ENCODE measurements at places on chromosomes 5 and 9.

- DNase-seq, result no peak
These were observed 23.4 kb upstream of the FAT2 start for GRCh38 chr5:151614565-151614964.

- no peak for DNase-seq
These were observed 3.5 kb downstream of the PANK3 start for GRCh38 chr5:168575391-168576372.

DNA sequence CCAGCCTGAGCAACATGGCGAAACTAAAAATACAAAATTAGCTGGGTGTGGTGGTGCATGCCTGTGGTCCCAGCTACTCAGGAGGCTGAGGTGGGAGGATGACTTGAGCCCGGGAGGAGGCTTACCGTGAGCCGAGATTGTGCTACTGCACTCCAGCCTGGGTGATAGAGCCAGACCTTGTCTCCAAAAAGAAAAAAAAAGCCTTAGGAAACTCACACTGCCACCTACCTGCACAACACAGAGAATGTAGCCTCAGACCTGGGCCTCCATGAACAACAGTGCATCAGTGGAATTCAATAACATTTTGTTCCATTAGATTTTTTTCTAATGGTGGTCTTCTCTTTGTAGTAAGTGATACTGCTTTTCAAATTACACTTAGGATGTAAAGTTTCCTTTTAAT, 63.8 kb upstream of the RARS1 start:
- DNase-seq, result no peak

DNA sequence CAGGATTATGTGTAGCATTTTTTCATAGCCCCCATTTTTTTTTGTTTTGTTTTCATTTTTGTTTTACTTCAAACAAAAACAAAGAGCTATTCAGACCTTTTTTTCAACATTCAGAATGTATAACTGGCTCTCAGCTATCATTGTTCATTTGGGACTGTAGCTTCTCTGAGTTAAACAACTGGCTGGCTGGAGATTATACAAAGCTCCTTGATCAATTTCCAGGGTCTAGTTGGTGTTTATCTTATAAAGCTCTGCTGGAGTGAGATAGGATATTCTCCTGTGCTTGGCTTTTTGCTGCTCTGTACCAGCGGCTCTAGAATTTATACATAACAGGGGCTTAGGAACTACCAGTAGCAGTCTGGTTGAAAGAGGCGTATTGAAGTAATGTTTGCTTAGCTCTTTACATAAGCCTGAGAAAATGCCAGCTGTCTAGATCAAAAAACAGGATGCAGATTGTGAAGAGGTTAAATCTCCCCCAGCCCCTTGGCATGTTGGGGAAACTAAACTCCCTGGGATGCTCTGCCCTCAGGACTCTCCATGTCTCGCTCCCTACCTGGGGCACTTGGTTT, 15.2 kb downstream of the GARNL3 start:
- DNase-seq, result no peak

GRCh38 chr9:98774746-98775145, 21.6 kb downstream of the ANKS6 start:
- no peak for DNase-seq

GRCh38 chr5:82384034-82384750, 106.0 kb upstream of the RPS23 start:
- no peak for DNase-seq

DNA sequence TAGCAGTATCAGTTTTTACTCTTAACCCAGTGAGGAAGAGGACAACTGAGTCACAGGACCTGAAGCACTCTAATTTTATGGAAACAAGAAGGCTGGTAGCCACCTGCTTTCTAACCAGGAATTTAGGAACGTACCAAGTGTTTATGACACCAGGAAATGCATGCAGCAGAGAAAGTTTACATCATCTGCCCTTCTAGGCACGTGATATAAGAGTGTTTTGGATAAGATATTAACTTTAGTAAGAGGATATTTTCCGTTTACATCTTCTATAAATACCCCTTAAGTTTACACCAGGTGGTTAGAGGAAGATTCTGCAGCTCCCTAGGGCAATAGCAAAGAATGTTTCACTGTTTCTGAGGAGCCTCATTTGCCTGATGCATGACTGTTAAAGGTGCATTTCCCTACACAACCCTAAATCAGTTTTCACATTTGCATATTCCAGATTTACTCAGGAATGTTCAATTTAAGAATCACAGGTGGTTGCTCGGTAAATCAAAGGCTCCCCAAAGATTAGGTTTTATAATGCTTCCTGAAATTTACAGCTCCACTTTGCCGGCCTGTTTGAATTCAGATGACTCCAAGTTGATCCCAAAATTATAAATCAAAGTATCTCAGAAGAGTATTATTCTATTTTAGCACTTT, 1.8 kb downstream of the TSC1 start:
- DNase-seq, result no peak

- DNase-seq, result no peak
These were observed 242.5 kb downstream of the PBX3 start for GRCh38 chr9:125989524-125990180.

GRCh38 chr5:140356853-140357725, 2.9 kb upstream of the SLC4A9 start:
- DNase-seq, result no peak

DNA sequence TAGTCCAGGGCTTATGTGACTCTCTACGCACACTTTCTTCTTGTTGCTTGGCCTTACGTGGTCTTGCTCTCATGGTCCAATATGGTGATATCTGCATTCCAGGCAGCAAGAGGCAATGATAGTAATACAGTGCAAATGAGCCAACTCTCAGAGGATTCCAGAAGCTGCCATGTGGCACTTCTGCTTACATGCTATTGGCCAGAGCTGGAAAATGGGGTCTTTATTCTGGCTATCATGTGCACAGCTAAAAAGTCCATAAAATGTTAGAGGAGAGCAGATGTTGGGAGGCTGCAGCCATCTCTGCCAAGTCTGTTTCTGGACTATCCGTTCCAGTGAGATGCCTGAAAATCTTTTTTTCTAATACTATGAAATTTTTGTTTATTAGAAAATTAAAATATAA, 2.9 kb upstream of the SEPTIN8 start:
- no peak for DNase-seq

DNA sequence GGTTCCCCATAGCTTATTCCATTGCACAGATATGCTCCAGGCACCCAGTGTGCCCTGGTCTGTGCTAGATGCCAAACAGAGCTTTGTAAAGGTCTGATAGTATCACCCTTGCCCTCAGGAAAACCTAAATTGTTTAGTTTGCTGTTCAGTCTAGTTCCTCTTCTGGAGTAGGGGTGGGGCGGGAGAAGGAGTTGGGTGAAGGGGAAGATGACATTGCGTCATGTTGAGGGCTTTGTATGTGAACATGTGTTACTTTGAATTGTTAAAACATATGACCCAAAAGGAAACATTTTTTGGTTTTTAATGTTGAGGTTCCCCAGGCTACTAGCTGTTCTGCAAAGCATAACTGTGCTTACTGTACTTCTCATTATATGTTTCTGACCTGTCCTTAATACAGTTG, 40.6 kb downstream of the HACD4 start:
- DNase-seq, result no peak

Data from RPMI7951 (cell line).